Muscle of back (tissue), 13 donors: ENCODE measurements at places on chromosomes 16 and 17. TPM values are rescaled to one million over a fixed set of nuclear protein-coding genes. Genes with fewer than 3 reads are reported as not detected.

Gene PVALEF
- polyA plus RNA-seq, result 0.37 TPM

DNA sequence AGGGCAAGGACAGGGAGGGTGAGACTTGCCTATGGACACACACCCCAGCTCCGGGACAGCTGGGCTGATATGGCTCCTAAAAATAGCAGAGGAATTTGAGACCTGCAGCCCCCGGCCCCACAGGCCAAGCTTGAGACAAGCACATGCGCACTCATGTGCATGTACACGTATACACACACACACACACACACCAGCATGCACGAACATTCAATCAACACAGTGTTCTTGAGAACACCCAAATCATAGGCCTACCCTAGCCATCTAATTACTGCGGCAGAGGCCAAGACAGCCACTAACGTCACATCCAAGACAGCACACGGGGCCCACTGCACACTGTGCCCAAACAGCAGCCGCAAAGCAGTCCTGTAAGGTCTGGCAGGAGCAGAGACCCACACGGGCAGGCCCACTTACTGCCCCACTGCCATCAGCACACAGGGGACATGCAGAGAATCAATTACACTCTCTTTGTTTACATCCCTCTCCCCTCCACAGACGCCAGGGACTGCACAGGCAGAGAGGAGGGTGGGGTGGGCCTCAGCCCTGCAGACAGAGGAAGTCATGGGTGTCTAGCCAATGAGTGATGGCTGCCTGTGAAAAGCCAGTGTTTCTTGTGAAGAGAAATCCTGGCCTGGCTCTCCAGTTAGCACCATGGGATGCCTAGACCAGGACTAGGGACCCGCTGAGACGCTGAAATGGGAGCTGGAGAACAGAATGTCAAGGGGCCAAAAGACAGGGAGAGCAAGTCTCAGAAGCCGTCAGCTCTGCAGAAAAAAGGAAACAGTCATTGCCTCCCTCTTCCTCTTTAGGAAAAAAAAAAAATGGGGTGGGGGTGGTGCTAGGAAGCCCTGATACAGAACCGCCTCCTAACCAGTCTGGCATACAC lies 39.3 kb downstream of the MYO18A start:
- peak; percentile 77 for DNase-seq

DNA sequence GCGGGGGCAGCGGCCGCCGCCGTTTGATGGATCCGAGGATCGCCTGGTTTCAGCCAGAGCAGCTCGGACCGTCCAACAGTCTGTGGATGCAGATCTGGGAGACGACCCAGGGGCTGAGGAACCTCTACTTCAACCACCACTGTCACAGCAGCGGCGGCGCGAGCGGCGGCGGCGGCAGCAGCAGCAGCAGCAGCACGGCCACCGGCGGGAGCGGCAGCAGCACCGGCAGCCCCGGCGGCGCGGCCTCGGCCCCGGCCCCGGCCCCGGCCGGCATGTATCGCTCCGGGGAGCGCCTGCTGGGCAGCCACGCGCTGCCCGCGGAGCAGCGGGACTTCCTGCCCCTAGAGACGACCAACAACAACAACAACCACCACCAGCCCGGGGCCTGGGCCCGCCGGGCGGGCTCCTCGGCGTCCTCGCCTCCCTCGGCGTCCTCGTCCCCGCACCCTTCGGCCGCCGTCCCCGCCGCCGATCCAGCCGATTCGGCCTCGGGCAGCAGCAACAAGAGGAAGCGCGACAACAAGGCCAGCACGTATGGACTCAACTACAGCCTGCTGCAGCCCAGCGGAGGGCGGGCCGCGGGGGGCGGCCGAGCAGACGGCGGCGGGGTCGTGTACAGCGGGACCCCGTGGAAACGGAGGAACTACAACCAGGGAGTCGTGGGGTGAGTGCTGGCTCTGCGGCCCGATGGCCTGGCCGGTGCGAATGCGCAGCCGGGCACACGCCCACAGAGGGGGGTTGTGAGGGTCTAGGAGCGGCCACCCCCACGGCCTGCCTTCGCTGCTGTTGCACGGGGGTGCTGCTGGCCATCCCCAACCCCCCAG lies 702 bp downstream of the TENT4B start:
- no peak for DNase-seq

- no peak for DNase-seq
Measured at GRCh38 chr16:8951447-8952280, 12.0 kb downstream of the USP7 start.

- DNase-seq, result no peak
Measured at GRCh38 chr16:23465179-23465578, 12.2 kb upstream of the COG7 start.

GRCh38 chr17:49699966-49700575 lies 7.7 kb downstream of the SLC35B1 start:
- DNase-seq, result no peak

Gene PDP2
- 2.9 TPM for polyA plus RNA-seq

DNA sequence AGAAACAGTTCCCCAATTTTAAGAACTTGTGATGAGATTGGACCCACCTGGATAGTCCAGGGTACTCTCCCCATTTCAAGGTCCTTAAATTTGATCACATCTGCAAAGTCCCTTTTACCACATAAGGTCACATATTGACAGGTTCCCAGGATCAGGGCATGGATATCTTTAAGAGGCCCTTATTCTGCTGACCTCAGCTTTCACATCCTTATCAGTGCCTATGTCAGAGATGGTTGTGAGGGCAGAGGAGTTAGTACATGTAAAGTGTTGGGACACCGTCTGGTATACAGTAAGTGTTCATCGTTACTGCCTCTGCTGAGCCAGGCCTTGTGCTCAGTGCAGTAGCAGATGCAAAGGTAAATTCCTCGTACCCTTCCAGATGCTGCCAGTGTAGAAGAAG lies 375.4 kb upstream of the ASIC2 start:
- no peak for DNase-seq

Gene HOXB13
- not detected for polyA plus RNA-seq

Gene CD300LB
- 0.09 TPM for polyA plus RNA-seq

DNA sequence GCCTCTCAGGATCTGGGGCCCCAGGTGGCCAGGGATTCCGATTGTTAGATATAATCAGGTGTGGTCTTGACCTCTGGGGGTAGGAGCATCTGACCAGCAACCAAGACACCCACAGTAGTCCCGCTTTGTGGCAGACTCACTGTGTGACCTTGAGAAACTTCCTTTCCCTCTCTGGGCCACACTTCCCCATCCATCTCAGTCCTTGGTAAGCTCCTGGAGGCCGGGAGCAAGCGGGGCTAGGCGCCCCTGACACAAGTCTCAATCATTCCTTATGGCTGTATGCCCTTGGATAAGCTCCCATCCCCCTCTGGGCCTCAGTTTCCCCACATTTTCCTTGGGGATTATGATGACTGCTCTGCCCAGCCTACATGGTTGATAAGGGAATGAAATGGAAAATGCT lies 21.3 kb downstream of the CPNE2 start:
- no peak for DNase-seq

Gene SPNS3
- 0.17 TPM for polyA plus RNA-seq

- no peak for DNase-seq
Measured at GRCh38 chr17:70099884-70100283, 24.9 kb downstream of the KCNJ16 start.

GRCh38 chr16:35306915-35307314 lies 1847.5 kb downstream of the TP53TG3F start:
- no peak for DNase-seq

DNA sequence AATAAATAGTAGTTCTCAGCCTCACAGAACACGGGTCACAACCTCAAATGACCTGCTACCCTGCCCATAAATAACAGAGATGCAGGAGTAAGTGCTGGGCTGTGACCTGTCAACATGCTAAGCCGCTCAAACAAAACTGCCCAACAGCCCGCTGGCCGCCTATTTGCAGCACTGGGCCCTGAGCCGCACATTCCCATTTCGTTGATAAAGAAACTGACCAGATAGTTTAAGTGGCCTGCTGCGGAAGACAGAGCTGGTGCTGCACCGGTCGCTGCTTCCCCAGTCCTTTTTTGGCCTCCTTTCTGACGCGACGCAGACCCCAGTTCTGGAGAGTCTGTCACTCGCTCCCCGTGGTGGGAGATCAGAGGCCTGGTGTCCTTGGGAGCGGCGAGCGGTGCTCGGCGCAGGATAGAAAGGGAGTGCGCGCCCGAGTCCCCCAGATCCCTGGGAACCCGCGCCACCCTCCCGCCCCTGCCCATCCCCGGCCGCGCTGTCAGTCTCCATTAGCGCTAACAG lies 349 bp upstream of the SLC6A2 start:
- DNase-seq, result no peak

DNA sequence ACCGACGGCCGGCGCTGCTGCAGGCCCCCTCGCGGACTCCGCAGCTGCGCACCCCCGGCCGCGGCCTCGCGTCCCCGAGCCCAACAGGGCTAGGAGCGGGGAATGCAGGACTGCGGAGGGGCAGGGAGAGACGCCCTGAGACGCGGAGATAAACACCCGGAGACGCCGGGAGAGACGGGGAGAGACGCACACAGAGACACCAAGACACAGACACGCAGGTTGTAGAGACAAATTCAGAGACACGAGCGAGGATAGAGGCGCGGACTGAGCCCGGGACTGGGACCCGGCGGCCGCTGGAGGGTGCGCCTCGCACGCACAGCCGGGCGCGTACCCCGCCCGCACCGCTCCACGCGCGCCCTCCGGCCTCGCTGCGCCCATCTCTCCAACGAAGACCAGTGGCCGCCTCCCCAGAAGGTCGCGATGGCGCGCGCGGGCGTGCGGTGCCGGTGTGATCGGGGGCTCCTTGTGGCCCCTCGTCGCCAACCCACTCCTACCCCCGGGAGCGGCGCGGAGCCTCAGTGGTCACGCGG lies 902 bp downstream of the STAC2 start:
- DNase-seq, result no peak

- DNase-seq, result peak; percentile 49
Measured at GRCh38 chr16:68257251-68257905, 6.9 kb upstream of the SLC7A6 start.

DNA sequence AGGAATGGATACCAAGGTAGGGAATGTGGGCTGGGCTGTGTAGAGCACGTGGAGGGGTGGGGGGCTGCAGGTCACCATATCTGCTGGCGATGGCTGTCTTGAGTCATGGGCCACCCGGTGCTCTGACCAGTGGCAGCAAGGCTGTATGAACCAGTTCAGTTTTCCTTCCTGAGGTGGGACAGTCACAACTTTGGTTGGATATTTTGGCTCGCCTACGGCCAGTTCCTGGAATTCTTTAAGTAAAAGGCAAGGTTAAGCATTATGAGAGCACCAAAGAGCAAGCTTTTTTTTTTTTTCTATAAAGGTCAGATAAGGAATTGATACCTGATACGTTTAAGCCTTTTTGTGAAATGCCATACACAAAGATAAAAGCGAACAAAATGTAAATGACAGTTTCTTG lies 81.9 kb downstream of the USP22 start:
- no peak for DNase-seq

Gene TMEM100
- polyA plus RNA-seq, result 9.9 TPM

GRCh38 chr17:79960788-79961522 lies 74.7 kb downstream of the TBC1D16 start:
- no peak for DNase-seq

Gene DOK4
- polyA plus RNA-seq, result 16.7 TPM

DNA sequence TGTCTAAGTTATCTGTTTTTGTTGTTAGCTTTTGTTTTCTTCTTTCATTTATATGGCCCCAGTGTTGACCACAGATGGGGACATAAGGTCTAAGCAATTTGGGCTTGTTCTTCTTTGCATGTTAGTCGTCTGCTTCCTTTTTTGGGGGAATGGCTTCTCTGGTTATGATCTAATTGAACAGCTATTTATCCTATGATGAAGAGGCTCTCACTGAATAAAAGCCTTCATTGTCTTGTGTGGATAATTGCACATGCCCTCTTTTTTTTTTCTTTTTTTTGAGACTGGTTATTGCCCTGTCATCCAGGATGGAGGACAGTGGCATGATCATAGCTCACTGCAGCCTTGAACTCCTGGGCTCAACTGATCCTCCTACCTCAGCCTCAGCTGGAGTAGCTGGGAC lies 13.7 kb downstream of the SMARCE1 start:
- no peak for DNase-seq
